ENCODE measurements at places on chromosomes 2 and 18.

DNA sequence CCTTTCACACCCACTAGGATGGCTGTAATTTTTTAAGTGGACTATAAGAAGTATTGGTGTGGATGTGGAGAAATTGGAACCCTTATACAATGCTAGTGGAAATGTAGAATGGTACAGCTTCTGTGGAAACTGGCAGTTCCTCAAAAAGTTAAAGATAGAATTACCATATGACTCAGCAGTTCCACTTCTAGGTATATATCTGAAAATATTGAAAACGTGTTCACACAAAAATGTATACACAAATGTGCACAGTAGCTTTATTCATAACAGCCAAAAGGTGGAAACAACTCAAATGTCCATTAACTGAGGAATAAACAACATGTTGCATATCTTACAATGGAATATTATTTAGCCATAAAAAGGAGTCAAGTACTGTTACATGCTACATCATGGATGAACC, 17.7 kb downstream of the TANK start:
- DNase-seq: no peak

GRCh38 chr2:45885171-45885621, 233.7 kb downstream of the PRKCE start:
- no peak for DNase-seq

- DNase-seq: no peak
Observed at GRCh38 chr18:54125429-54125828, 99.0 kb downstream of the MBD2 start.

- DNase-seq: no peak
Observed at GRCh38 chr2:174595891-174596397, 1.7 kb downstream of the WIPF1 start.

DNA sequence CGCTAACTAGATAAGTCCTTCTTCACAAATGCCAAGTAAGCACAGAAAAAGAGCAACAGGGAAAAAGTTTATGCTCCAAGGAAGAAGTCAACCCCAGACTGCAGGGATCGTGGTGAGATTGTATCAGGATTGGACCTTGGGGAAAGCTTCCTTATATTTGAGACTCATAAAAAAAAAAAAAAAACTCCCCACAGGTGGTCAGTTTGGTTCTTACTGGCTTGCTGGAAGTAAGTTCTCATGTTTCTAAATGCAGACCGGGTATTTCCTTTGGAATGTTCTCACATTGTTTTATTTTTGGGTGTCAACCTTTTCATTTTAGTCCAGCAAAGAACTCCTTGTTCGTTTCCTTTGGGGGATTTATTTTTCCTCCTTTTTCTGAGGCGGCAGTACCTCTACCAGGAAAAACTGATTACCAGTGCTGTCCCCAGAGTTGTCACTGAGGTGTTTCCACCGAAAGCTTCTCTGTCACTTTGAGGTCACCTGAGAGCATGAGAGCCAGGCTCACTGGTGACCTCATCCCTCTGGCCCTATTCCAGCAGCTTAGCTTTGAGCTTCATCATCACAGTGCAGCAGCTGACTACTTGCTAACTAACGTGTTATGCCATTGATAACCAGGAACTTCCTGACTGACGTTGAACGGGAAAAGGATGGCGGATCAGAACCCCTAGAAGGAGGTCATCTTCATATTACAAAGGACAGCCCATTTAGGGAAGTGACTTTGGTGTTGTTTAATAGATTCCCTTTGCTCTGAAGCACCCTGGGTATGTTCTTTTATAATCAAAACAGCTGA, 16.8 kb upstream of the ATP8B1 start:
- peak; percentile 86 for DNase-seq

- no peak for DNase-seq
Observed at GRCh38 chr2:55604027-55604565, 13.3 kb downstream of the PPP4R3B start.

DNA sequence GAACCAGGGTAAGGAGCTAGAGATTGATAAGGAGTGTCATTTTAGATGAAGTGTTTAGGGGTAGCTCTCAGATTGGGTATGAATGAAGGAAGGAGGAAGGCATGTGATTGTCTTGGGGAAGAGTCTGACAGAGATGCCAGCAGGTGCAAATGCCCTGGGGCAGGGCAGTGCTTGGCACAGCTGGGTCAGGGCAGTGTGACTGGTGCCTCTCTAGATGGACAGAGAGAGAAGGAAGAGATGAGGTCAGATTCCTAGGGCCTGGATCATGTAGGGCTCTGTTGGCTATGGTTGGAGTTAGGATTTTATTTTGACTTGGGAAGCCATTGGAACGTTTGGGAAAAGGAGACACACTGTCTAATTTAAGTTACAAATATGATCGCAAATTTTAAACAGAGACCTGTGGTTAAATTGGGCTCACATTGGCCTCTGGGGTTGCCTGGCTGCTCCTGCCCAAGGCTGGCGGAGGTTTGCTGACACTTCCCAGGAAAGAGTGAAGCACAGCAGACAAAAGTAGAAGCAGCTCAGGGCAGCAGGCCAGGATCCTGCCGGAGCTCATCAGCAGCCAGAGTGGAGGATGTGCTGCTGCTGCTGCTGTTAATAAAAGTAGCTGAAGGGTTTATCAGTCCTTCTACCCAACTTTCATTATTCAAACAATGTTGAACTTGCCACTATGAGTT, 32.7 kb upstream of the FHL2 start:
- DNase-seq: no peak

GRCh38 chr2:103166456-103167324, 404.9 kb downstream of the TMEM182 start:
- DNase-seq: no peak

DNA sequence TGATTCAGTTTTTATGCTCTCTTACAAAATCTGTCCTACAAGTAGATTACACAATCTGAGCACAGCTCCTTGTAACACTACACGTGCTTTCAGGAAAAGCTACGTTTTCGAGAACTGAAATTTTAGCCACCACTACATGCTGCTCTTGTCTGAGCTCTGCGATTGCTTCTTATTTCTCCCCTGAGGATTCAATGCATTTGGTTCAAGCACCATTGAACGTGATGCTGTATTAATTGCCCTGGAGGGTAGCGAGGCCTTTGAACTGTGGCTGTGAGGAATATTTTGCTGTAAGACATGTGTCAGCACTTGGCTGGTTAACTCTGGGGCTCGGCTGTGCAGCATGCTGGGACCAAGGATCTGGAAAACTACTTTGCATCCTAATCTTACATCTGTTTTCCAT, 405.8 kb downstream of the EPHA4 start:
- no peak for DNase-seq

- no peak for DNase-seq
Observed at GRCh38 chr2:202344178-202344577, 31.9 kb upstream of the BMPR2 start.

GRCh38 chr2:178306352-178307073, 112.2 kb downstream of the OSBPL6 start:
- peak; percentile 21 for DNase-seq

DNA sequence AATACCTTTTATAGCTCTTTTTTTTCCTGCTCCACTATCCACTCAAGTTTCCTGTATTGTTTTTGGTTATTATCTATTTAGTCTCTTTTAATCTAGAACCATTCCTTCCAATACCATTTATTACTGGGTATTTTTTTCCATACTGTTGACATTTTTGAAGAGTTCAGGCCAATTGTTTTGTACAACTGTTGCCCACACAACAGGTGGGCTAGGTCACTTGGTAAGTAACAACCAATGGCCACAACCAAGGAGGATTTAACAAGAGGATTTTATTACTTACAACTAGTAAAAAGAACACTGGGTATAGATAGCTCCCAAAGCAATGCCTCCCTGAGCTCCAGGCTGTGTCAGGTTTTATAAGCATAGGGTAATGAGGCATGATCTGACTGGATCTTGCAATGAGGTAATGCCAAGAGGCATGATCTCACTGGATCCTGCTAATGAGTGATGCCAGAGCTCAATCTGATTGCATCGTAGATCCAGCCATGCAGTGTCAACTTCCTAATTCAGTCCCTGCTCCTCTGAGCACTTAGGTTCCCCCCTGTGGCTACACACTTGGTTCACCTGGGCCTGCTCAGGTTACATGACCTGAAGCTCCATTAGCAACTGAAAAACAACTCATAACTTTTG, 7.1 kb upstream of the CEP68 start:
- no peak for DNase-seq

- DNase-seq: peak; percentile 75
Observed at GRCh38 chr2:138974651-138975050, 194.5 kb upstream of the NXPH2 start.

- no peak for DNase-seq
Observed at GRCh38 chr2:188412190-188412589, 120.5 kb downstream of the GULP1 start.

DNA sequence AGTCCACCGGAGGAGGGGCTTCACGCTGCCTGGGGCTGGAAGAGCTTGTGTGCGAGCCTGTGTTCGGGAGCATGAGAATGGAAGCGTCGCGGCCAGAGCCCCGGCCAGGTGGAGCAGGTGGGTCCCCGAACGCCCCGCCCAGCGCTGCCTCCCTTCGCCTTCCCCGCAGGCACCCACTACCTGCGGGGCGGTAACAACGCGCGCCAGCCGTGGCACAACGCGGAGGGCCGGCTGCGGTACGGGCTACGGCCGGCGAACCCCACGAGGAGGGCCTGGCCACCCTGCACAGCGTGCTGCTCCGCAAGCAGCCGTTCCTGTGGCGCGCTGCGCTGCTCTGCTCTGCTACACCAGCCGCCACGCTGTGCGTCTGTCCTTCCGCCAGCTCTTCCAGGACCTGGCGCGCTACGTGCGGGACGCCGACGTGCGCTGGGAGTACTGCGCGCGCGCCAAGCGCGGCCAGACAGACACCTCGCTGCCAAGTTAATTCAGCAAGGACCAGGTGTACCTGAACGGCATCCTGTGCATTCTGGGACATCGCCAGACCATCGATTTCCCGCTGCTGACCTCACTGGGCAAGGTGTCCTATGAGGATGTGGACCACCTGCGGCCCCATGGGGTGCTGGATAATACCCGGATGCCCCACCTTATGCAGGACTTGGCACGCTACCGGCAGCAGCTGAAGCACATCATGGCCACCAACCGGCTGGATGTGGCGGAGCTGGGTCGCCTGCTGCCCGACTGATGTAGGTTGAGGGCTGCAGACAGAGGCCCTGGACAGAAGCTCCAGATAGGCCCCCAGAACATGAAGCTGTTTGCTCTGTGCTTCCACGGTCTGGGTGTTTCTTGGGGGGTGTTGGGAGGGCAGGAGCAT, 200.6 kb downstream of the NAPG start:
- DNase-seq: no peak

GRCh38 chr2:232287316-232287715, 91.2 kb upstream of the ALPP start:
- no peak for DNase-seq

DNA sequence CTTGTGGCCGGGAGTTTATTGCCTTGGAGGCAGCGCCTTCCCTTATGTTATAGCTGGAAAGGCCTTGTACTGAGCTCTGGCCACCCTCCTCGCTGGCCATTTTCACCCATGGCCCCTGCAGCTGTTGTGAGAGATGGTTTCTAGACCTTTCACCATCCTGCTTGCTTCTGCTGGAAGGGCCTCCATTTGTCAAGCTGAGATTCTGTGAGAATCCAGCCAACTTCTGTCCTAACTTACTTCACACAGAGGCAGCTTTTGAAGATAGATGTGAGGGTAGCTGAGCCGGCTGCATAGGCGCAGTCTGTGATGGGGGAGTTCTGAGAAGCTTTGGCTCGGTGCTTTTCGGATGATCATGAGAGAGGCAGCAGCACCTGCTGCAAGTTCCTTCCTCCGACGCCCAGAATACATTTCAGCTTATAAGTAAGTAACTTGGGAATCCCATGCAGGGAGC, 8.7 kb downstream of the CTIF start:
- DNase-seq: no peak

DNA sequence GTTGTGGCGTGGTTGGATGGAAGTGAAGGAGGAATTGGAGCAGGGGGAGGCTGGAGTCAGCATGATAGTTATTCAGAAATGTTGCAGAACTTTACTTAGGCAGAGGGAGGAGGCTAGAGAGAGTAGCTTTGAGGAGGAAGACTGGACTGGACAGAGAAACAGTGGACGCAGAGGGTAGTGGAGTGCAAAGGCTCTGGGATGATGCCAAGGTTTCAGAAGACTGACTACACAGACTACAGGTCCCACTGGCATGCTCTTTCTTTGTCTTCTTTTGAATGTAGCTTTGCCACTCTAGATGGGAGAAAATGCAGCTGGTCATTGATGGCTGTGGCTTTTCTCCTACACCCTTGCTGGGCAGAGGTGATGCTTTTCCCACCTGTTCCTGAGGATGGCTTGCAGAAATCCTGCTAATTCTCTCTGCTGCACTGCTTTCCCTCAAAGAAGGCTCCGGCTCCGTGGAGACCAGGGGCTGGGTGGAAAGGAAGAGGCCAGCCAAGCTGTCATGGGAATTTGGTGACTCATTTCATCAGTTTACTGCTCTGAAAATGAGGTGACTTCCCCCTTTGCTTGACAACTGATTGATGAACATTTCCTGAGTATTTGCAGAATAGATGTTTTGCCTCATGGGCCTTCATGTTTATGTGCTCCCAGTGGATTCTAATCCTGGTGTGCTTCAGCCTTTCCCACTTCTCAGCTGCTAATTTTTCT, 42.4 kb downstream of the MEIS1 start:
- DNase-seq: no peak

GRCh38 chr2:173326806-173327205, 27.9 kb upstream of the CDCA7 start:
- DNase-seq: no peak

- no peak for DNase-seq
Observed at GRCh38 chr2:4515871-4516761, 812.7 kb downstream of the DCDC2C start.

GRCh38 chr2:134865067-134865787, 26.8 kb downstream of the ACMSD start:
- DNase-seq: no peak

DNA sequence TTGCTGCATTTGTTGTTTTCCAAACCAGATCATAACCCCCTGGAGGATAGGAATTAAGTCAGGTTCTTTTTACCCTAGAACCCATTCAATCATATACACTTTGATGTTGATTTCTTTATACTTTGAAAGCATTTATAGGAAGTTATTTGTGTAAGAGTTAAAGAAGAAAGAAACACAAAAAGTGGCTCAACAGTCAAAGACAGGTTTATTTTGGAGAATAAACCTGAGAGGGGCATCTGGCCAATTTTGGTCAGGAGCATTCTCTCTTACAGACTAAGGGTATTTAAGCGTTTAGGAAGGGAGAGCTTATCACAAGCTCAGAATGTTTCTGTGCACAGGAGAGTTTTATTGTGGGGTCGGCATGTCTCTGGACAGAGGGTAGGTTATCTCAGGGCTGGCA, 398.0 kb downstream of the SPAG16 start:
- DNase-seq: no peak

GRCh38 chr2:113077921-113078320, 10.2 kb downstream of the IL1F10 start:
- DNase-seq: no peak

GRCh38 chr18:63083020-63083531, 236.5 kb downstream of the BCL2 start:
- no peak for DNase-seq

GRCh38 chr2:113324684-113325160, 46.0 kb upstream of the PAX8 start:
- DNase-seq: peak; percentile 58

DNA sequence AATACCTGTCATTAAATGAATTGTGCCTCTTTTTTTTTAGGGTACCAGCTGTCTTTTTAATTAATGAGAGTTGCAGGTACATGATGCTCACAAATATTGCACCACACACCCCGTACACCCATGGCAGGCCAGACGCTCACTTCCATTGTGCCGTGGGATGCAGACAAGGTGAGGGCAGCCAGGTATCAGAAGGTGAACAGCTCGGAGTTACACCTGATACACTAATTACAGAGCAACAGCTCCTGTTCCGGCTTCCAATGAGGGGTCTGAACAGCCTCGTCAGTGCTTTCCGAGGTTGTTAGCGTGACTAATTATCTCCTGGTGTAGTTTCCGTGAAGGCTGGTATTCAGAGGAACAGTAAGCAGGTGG, 442.8 kb downstream of the ZNF516 start:
- no peak for DNase-seq

Data from H4 (cell line).